Myocyte (in vitro differentiated cells): ENCODE measurements at places on chromosomes 5 and 9. TPM values are rescaled to one million over a fixed set of nuclear protein-coding genes. Genes with fewer than 3 reads are reported as not detected.

GRCh38 chr5:129074903-129075302 is 19.6 kb upstream of the ISOC1 start:
- no peak for DNase-seq

GRCh38 chr5:103336941-103337340 is 78.4 kb downstream of the MACIR start:
- no peak for DNase-seq

DNA sequence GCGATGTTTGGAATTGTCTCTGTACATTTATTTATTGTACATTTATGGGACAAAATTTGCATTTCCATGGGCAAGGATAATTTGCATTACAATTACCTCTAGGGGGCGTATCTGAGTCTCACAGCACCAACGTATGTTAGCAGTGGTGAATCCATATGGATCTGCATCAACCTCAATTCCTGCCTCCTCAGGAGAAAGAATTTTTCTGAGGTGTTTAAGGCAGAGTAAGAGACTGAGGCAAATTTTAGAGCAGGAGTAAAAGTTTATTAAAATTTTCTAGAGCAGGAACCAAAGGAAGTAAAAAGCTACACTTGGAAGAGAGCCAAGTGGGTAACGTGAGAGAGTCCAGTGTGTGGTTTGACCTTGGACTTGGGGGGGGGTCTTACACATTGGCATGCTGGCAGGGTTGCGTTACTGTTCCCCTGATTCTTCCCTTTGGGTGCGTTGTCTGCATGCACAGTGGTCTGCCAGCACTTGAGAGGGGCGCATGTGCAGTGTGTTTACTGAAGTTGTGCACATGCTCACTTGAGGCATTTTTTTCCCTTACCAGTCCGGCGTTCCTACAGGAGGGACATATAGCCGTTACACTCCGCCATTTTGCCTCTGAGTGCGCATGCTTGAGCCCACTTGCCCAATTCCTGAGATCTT is 21.0 kb upstream of the RAB14 start:
- DNase-seq: peak; percentile 41

GRCh38 chr5:151097820-151098767 is 17.3 kb upstream of the TNIP1 start:
- no peak for DNase-seq

- DNase-seq: no peak
Measured at GRCh38 chr5:178460174-178460573, 130.0 kb downstream of the COL23A1 start.

- DNase-seq: no peak
Measured at GRCh38 chr9:27341545-27342294, 44.8 kb upstream of the EQTN start.

GRCh38 chr5:117434254-117434653 is 859.6 kb upstream of the SEMA6A start:
- DNase-seq: peak; percentile 43

DNA sequence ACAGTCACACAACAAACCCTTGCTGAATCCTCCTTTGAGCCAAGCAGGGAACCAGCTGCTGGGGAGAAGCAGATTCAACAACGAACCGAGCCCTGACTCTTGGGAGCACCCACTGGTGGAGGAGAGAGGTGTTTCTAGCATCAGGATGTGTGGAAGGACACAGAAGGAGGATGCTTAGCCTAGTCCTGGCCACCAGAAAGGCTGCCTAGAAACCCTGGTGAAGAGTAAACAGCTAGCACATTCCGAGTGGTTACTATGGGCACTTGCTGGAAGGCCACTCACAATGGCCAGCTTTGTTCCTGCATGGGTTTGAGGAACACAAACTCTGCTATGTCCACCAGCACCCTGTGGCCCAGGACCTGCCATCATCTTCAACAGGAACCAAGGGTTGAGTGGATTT is 1.8 kb downstream of the TIFAB start:
- no peak for DNase-seq

- DNase-seq: no peak
Measured at GRCh38 chr9:121394292-121394691, 24.2 kb upstream of the STOM start.

DNA sequence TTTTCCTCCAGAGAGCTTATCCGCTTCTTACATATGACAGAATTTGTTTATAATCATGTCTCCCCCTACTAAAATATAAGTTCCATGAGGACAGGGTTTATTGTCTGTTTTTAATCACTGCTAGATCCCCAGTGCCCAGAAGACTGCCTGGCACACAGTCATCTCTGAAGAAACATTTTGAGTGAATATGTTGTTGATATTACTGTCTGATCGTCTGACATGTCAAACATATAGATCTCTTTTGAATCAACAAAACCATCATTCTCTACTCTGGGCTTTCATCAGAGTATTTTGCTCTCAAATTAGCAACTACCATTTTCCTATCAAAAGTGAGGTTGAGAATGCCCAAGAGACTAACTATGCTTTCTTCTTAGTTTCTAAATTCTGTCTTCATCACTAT is 67.3 kb upstream of the SHISAL2B start:
- no peak for DNase-seq

DNA sequence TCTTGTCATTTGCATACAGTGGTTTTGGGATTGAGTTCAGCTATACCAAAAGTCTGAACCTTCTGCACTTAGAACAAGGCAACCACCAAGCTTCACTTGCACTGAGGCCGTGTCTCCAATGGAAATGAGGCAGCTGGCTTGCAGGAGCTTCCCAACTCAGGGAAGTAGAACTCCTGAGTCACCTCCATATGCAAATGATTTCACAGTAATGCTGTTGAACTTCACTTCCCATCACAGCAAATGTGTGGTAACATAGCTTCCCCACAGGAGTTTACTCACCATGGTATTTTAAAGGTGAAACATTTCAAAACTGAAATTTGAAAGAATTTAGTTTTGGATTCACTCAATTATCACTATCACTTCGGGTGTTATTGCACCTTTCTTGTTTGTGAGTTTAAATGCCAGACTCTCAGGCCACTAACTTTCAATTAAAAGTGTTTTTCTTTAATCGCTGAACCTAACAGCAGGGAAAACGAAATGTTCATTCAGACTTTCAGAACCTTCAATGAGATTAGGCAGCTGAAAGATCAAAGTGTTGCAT is 9.0 kb downstream of the CD274 start:
- DNase-seq: no peak

- DNase-seq: no peak
Measured at GRCh38 chr5:10505517-10506095, 58.3 kb upstream of the ANKRD33B start.

Gene BAG1
- total RNA-seq: 74.6 and 78.7 TPM in 2 replicates

Gene PCDHB8
- total RNA-seq: 9.5 and 10.4 TPM in 2 replicates

Gene OBP2B
- not detected in 2 replicates for total RNA-seq

Gene ABLIM3
- 126 and 220 TPM in 2 replicates for total RNA-seq

Gene OLFML2A
- total RNA-seq: 253 and 530 TPM in 2 replicates
